ENCODE measurements at places on chromosomes 2 and 18.
A peak's percentile ranks its signal among the peaks of the same experiment; 100 is the strongest.

GRCh38 chr2:109482361-109482861 lies 131.4 kb downstream of the SEPTIN10 start:
- DNase-seq: no peak

- no peak for DNase-seq
Measured at GRCh38 chr2:30894498-30895119, 87.4 kb upstream of the CAPN13 start.

- DNase-seq: no peak
Measured at GRCh38 chr18:27717250-27717649, 459.7 kb downstream of the CDH2 start.

DNA sequence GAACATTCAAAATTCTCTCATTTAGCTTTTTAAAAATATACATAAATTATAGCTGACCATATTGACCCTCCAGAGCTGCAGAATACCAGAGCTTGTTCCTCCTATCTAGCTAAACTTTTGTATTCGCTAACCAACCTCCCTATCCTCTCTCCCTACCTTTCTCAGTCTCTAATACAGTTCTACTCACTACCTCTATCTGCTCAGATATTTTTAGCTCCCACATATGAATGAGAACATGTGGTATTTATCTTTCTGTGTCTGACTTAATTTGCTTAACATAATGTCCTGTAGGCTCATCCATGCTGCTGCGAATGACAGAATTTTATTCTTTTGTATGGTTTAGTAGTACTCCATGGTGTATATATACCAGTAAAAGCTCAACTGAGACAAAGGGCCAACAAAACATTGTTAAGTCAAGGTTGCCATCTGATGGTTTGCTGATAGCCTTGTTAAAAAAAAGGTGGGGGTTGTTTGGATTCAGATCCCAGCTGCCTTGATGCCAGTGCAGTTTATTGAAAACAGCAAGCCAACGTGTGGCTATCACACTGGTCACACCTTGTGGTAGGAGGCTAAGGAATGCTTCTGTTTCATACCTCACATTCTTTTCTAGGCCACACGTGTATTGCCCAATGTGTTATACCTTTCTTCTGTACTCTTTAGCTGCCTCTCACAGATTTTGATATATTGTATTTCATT lies 101.5 kb downstream of the VWA3B start:
- peak; percentile 5 for DNase-seq

GRCh38 chr2:85589982-85590791 lies 5.4 kb upstream of the RNF181 start:
- peak; percentile 98 for DNase-seq

GRCh38 chr18:55775972-55776371 lies 188.0 kb upstream of the TCF4 start:
- no peak for DNase-seq

DNA sequence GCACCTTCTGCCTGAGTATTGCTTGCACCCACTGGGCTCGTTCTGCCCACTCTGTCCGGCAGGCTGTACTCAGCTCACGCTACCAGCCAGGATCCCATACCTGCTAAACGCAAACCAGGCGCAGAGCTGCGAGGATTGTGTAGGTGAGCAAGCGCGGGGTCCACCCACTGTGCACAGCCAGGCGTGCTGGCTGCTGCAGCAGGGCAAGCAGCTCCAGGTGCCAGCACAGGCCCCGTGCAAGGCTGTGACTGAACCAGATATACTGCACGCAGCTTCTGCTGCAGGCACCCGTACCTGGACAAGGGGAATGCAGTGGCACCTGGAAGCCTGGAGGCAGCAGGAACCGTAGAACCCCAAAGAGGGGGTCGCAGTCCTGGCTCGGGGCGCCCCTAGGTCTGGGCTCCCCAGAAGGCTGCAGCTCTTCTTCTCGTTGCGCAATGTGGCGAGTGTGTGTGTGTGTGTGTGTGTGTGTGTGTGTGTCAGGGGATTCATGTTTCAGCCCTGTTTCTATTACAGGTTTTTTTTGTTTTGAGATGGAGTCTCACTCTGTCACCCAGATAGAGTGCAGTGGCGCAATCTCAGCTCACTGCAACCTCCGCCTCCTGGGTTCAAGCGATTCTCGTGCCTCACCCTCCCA lies 46.1 kb upstream of the RAB1A start:
- DNase-seq: peak; percentile 6

Data from AG10803 (cell line).